ENCODE measurements at places on chromosomes 1 and 21.

DNA sequence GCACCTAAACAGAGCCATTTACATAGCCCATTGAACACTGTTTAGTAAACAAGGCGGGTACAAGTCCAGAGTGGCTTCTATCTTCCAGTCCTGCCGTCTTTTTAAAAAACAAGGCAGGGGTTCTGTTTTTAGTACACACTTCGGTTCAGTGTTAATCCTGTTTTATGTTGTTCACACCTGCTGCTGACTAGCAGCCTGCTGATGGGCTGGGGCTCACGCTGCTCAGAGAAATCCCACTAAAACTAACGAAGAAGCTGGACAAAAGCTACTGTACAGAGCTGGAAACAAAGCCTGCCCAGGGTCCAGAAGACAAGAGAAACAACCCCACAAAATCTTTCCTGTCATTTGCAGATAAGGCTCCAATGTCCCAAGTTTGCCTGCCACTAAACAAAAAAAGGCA, 13.2 kb downstream of the ESRRG start:
- no peak for DNase-seq

DNA sequence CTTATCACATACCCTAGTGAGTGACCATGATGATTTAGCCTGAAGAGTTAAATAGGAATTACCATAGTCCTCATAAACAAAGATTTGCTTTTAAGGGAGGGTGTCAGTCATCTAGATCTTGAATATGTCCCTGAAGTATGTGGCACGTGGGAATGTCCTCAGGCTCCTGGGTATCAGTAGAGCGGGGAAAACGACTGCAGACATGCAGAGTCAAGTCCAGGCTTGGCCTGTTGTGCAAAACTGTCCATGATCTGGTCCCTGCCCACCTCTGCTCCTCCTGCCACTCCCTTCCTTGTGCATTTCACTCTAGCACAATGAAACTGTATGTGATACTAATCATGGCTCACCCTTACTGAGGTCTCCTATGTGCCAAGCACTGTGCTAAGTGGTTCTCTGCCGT, 12.9 kb downstream of the MOV10 start:
- DNase-seq: no peak

GRCh38 chr1:114079596-114080190, 74.0 kb downstream of the SYT6 start:
- DNase-seq: no peak

DNA sequence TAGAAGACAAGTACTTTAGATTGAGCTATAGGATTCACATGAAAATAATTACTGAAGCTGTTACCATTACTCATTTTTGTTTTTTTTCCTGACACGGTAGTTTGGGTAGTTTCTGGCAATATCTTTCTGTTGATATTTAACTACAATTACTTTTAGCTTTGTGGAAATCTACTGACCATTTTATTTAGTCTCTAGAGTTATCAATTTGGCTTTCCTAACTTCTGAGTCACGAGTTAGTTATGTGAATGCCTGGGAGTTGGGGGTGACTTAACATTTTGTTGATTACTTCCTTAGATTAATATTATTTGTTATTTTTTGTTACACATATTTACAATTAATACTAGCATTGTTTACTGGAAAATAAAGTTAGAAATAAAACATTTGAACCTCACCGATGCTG, 160.6 kb downstream of the HMCN1 start:
- no peak for DNase-seq

DNA sequence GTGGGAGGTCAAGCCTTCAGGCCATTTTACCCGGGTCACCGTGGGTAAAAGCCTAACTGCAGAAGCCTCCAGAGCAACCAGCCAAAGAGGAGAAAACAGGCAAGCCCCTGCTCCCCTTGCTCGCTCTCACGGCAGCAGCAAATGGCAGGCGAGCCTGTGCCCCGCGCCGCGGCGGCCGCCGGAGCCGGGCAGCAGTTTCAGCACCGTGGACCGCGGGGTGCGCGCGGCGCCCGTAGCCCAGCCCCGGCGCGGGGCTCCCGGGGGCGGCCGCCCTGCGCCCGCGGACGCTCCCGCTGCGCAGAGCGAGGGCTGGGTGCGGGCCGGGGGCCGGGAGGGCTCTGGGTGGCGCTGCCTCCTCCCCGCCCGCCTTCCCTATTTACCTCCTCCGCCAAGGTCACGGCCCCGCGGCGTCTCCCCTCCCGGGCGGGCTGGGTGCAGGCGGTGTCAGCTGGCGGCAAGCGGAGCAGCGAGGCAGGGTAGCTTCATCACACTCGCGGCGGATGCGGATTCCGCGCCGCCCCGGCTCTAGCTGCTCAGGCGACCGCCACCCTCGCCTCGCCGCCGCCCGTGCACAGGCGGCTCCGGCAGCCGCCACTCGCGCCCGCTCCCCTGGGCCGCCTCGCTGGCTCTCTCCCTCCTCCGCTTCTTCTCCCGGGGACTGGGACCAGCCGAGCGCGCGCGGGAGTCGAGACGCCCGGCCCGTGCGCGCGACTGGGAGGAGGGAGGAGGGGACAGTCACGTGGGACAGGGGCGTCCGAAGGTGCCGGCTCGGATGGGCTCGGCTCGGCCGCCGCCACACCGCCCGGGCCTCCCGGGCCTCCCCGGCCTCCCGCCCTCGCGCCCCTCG, at the start of gene RGS7:
Gene RGS7, minus strand, starts transcription at position 687 of the 847 bp plus-strand sequence.
- no peak for DNase-seq

DNA sequence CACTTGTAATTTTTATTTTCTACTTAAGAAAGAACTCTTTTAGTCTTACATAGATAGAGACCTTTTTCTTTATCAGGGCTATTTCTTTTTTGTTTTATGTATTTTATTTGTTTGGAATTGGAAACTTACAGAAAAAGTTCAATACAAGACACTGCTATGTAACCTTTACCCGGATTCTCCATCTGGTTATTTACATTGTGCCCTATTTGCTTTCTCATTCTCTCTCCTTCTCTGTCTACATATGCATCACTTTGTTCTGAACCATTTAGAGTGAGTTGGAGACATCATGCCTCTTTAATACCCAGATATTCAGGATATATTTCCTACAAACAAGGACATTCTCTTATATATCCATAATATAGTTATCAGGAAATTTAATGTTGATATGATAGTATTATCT, 18.3 kb downstream of the AXDND1 start:
- no peak for DNase-seq

DNA sequence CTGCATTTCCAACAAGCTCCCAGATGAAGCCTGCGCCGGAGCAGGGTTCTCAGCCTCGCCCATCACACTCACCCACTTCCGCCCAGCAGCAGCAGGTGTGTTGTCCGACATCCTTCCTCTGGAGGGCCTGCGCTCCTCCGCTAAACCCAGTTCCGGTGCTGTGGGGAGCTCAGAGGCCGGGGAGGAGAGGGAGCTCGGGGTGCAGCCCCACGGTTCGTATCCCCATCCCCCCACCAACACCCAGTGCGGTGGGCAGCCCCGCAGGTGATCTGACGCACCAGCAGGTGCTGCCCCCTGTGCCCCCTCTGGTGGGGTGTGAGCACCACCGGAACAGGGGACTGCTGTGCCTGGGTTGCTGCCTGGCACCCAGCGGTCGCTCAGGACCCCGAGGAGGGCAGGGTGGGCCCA, 3.4 kb upstream of the PEX10 start:
- DNase-seq: no peak

Data from stimulated activated CD8-positive, alpha-beta memory T cell treated with anti-CD3 and anti-CD28 coated beads, Interleukin-15, amount 100 ng/mL, for 1 hour (primary cell).